ENCODE measurements at places on chromosomes 7 and 10. TPM values are rescaled to one million over a fixed set of nuclear protein-coding genes. Genes with fewer than 3 reads are reported as not detected.
A peak's percentile ranks its signal among the peaks of the same experiment; 100 is the strongest.

DNA sequence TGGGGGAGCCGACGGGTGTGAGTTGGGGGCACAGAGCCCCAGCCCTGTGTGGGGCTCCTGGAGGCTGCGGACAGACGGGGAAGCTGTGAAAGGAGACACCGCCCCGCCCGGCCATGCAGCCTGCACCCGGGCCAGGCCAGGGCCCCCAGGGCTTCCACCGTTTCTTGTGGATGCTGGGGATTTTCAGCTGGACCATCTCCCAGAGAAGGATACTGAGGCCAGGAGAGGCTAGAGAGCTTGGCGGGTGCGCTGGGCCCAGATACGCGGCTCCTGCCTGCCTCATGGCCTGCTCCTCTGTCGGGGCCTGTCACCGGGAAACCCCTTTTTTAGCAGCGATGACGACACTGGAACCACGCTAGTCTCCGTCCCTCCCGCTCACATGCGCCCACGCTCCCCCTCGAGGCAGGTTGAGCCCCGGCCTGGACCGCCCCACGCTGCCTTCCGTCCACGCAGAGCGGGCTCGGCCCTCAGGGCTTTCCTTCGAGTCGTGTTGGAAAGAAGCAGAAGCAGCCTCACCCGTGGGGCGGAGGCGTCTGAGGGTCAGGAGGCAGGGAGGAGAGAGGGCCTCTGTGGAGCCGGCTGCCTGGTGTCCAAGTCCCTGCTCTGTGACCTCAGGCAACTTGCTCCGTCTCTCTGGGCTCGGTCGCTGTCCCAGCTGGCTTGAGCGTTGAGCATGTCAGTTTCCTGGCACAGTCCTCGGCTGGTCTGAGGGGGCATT is 11.7 kb downstream of the TMEM184A start:
- no peak overlapping the region for H3K27ac ChIP-seq
- H3K4me1 ChIP-seq, result peaks cover under 1% of the 10 kb centered on the region
- H3K4me3 ChIP-seq, result no peak overlapping the region
- peaks cover 2% of the 10 kb centered on the region for H3K36me3 ChIP-seq

GRCh38 chr7:116150588-116150987 is 59.8 kb upstream of the TES start:
- no peaks in the 10 kb centered on the region for H3K27me3 ChIP-seq
- no peaks in the 10 kb centered on the region for H3K4me1 ChIP-seq
- no peak overlapping the region for H3K4me3 ChIP-seq

- H3K27me3 ChIP-seq, result peaks cover 2% of the 10 kb centered on the region
- DNase-seq, result no peak
- no peak overlapping the region for H3K4me3 ChIP-seq
- no peak overlapping the region for H3K27ac ChIP-seq
Measured at GRCh38 chr7:140484951-140485499, 5.7 kb upstream of the MKRN1 start.

DNA sequence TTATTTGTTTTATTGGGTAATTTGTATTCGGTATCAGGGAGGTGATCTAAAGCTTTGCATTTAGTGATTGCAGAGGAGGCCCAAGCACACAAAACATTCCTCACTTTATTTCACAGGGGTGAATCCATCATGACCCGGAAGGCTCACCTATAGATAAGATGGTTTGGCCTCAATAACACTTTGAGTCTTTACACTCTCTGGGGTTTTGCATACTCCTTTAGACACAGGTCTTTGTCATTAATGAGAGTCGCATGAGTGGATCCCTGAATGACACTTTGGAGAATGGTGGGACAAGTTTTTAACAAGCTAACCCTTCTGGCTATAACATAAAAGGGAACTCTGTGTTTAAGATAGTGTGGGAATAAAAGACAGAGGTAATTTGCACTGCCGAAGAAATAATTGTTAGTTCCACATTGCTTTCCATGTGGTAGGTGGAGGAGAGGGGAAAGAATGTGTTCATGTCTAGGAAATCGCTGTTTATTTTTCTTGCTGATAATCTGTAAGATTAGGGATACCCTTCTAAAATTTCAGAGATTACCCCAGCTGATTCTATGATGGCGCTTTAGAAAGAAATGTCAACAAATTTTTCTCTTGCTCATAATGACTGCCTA is 455.8 kb downstream of the TFEC start:
- H3K4me3 ChIP-seq, result no peak overlapping the region
- H3K27me3 ChIP-seq, result no peaks in the 10 kb centered on the region
- no peak for DNase-seq

DNA sequence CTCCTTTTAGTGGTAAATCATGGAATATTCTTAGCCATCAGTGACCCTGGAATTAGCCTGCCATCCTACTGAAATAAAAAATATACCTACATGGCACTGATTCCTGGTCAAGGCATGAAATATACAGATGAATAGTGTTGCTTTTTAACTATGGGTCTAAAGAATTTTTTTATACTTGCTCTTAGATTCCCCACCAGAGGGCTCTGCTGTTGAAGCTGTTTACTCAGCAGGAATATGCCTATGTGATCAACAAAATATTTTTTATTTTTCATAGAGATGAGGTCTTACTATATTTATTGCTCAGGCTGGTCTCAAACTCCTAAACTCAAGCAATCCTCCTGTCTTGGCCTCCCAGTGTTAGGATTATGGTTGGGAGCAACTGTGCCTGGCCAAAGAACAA is 13.5 kb downstream of the ZC3HC1 start:
- no peak overlapping the region for H3K27ac ChIP-seq
- no peak overlapping the region for H3K4me3 ChIP-seq
- no peak for DNase-seq
- H3K27me3 ChIP-seq, result no peaks in the 10 kb centered on the region
- peaks cover 9% of the 10 kb centered on the region for H3K36me3 ChIP-seq

DNA sequence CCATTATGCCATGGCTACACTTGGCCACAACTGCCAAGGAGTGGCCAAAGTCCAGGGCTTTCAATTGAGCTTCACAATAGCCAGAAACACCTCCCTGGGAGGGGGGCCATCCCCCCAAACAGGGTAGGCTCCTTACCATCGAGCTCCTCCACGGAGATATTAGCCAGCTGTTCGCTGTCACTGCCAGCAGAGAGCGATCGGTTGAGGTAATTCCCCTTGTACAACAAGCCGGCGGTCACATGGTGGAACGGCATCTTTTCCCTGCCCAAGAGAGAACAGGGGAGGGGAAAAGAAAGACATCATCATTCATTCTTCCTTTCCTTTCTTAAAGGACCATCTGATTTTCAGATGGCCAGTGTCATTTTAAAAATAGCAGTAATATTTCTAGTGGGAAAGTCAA is 133.6 kb downstream of the CALN1 start:
- no peaks in the 10 kb centered on the region for H3K36me3 ChIP-seq
- no peaks in the 10 kb centered on the region for H3K27me3 ChIP-seq
- H3K4me3 ChIP-seq, result no peak overlapping the region
- no peak overlapping the region for H3K27ac ChIP-seq

DNA sequence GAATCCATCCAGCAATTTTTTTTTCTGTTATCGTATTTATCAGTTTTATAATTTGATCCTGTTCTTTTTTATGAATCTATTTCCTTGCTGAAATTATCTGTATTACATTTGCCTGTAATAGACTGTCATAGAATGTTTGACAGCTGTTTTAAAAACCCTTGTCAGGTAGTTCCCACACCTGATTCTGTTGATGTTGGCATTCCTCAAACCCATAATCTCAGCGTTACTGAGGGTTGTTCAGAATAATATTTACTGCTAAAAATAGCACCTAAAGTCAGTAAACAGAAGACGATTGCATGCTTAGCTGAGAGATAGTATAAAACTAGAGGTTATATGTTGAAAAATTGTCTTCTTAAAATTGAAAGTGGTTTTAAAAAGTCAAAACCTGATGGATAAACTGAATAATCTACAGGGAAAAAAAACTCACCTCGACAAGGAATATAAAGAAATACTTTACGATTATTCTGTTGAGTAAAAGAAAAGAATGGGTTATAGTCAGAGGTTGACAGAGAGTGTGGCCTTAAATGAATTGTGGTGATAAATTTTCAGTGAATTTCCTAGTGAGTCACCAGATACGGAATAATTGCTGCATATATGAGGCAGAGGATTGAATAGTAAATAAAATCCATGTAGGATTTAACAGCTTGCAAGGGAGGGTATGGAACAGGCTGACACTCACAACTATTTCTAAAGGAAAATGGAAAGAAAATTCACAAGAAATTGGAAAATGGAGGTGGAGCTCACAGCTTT is 824.1 kb upstream of the IGFBP3 start:
- no peaks in the 10 kb centered on the region for H3K27me3 ChIP-seq
- H3K4me3 ChIP-seq, result no peak overlapping the region
- no peak overlapping the region for H3K27ac ChIP-seq
- no peaks in the 10 kb centered on the region for H3K36me3 ChIP-seq
- peaks cover 18% of the 10 kb centered on the region for H3K4me1 ChIP-seq

GRCh38 chr7:21912931-21913780 is 32.5 kb downstream of the CDCA7L start:
- H3K27me3 ChIP-seq, result no peaks in the 10 kb centered on the region
- no peak overlapping the region for H3K4me3 ChIP-seq
- H3K4me1 ChIP-seq, result no peaks in the 10 kb centered on the region
- H3K36me3 ChIP-seq, result peaks cover 5% of the 10 kb centered on the region
- no peak overlapping the region for H3K27ac ChIP-seq
- no peak for DNase-seq

DNA sequence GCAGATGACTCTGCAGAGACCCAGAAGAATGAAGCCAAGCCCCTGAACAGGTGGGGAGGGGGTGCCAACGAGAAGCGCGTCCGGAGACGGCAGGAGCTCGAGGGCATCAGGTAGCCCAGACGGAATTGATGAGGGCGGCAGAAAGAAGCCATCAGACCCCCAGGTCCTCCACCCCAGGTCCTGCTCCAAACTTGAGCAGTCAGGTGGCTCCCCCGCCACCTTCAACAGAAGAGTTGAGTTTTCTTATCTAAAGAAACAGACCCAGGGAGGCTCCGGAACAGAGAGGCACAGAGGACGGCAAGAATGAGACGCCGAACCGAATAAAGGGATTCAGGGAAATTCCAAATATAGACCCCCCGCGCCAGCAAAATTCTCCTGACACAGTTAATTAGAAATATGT is 22.2 kb downstream of the RGS10 start:
- H3K36me3 ChIP-seq, result peaks cover 4% of the 10 kb centered on the region
- H3K4me3 ChIP-seq, result no peak overlapping the region
- DNase-seq, result no peak
- peaks cover 35% of the 10 kb centered on the region for H3K4me1 ChIP-seq
- H3K27ac ChIP-seq, result no peak overlapping the region
- H3K27me3 ChIP-seq, result no peaks in the 10 kb centered on the region

DNA sequence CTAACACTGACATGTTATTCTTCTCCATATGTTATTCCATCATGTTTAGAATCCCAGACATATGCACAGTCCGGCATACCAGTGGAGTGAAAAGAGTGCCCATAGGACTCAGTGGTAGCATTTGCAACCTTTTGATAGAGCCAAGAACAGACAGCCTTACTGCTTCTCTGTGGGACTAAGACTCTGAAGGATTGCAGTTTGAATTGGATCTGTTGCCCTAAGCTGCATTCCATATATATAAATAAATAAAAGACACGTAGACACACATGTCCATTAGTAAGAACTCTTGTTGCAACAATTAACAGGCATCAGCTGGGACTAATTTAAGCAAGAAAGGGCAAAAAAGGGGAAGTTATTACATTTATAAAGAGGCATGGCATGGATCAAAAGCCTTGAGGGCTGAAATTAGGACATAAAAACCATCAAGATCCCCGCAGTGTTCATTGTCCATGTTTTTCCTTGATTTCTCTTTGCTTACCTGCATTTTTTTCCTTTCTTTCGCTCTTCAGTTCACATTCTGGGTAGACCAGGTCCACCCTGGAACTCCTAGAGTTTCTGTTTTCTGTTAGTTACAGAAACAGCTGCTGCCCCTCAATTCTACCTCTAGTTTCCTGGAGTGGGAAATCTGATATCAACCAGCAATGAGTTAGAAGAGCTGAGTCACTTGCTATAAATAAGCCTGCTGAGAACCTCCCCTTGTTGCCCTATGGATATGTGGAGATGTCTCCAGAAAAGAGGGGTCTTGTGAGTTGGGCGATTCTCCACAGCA is 132.4 kb downstream of the SORCS1 start:
- no peaks in the 10 kb centered on the region for H3K36me3 ChIP-seq
- H3K4me3 ChIP-seq, result no peak overlapping the region

- no peak overlapping the region for H3K27ac ChIP-seq
- peaks cover 32% of the 10 kb centered on the region for H3K4me1 ChIP-seq
- H3K36me3 ChIP-seq, result no peaks in the 10 kb centered on the region
- DNase-seq, result no peak
- H3K4me3 ChIP-seq, result no peak overlapping the region
- no peaks in the 10 kb centered on the region for H3K27me3 ChIP-seq
Measured at GRCh38 chr10:113047151-113047550, 97.1 kb downstream of the TCF7L2 start.

- H3K27ac ChIP-seq, result no peak overlapping the region
- DNase-seq, result peak; percentile 48
- no peaks in the 10 kb centered on the region for H3K27me3 ChIP-seq
- peak overlapping the region; percentile 18 for H3K4me3 ChIP-seq
- H3K4me1 ChIP-seq, result peaks cover 4% of the 10 kb centered on the region
- H3K36me3 ChIP-seq, result no peaks in the 10 kb centered on the region
Measured at GRCh38 chr7:26090927-26091519, 61.0 kb upstream of the NFE2L3 start.

DNA sequence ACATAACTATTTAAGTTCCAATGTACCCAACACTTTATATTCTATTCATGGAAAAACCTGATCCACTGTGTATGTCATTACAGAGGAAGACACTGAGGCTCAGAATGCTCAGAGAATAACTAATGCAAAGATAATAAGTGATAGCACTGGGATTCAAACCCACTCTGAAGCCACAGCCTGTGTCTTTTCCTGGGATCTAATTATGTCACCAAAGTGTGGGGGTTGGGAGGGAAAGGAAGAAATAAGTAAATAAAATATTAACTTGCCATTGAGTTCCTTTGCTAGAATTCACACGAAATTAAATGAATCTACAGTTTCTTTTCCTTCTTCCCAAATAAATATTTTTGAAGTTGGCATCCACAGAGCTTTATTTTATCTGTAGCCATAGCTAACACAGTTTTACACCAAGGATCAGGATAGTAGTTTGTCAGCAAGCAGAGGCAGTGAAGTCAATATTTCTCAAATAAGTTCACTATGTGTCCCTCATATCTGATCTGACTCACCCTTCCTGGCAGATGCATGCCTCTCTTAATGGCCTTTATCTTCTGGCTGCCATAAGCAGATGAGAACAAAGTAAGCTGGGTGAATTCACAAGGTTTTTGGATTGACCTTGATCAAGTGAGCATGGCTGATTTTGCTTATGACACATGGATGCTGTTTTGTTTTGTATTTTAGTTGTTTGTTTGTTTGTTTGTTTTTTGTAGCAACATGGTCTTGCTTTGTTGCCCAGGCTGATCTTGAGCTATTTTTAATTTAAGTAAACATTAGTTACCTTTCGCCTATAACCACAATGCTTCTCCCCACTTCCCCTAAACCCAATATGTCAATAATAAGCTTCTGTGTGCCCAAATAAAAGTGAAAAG is 6.3 kb downstream of the RAPGEF5 start:
- no peaks in the 10 kb centered on the region for H3K36me3 ChIP-seq
- peaks cover under 1% of the 10 kb centered on the region for H3K27me3 ChIP-seq
- peak; percentile 67 for DNase-seq
- H3K4me1 ChIP-seq, result no peaks in the 10 kb centered on the region

GRCh38 chr7:18552943-18553604 is 57.5 kb downstream of the HDAC9 start:
- H3K4me1 ChIP-seq, result peaks cover 21% of the 10 kb centered on the region
- DNase-seq, result peak; percentile 19
- no peaks in the 10 kb centered on the region for H3K27me3 ChIP-seq
- no peak overlapping the region for H3K4me3 ChIP-seq

- DNase-seq, result no peak
- H3K4me1 ChIP-seq, result no peaks in the 10 kb centered on the region
- no peaks in the 10 kb centered on the region for H3K27me3 ChIP-seq
- no peak overlapping the region for H3K27ac ChIP-seq
Measured at GRCh38 chr10:116329153-116329552, 4.9 kb downstream of the CCDC172 start.

Gene SHH
- 0.16 TPM for total RNA-seq

Gene OR2A42
- not detected for total RNA-seq

Gene PNLIPRP1
- total RNA-seq, result not detected

Gene CHST15
- 20.6 TPM for total RNA-seq
